Colonic mucosa (tissue), 4 donors: ENCODE measurements at places on chromosomes 2 and 18. TPM values are rescaled to one million over a fixed set of nuclear protein-coding genes. Genes with fewer than 3 reads are reported as not detected.

DNA sequence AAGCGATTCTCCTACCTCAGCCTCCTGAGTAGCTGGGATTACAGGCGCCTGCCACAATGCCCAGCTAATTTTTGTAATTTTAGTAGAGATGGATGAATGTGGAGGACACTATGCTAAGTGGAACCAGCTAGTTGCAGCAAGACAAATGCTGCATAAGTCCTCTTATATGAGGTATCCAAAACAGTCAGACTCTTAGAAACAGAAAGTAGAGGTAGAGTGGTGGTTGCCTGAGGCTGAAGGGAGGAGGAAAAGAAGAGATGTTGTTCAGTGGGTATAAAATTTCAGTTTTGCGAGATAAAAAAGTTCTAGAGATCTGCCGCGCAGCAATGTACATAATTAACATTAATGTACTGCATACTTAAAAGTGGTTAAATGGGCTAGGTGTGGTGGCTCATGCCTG lies 145.3 kb upstream of the SPRED2 start:
- no peak for DNase-seq
- H3K27ac ChIP-seq = no peak overlapping the region
- H3K36me3 ChIP-seq = no peaks in the 10 kb centered on the region
- no peak overlapping the region for H3K4me3 ChIP-seq
- no peaks in the 10 kb centered on the region for H3K27me3 ChIP-seq
- no peaks in the 10 kb centered on the region for H3K4me1 ChIP-seq

GRCh38 chr2:199973703-199974102 lies 18.3 kb downstream of the MAIP1 start:
- H3K4me1 ChIP-seq = no peaks in the 10 kb centered on the region
- no peaks in the 10 kb centered on the region for H3K27me3 ChIP-seq

DNA sequence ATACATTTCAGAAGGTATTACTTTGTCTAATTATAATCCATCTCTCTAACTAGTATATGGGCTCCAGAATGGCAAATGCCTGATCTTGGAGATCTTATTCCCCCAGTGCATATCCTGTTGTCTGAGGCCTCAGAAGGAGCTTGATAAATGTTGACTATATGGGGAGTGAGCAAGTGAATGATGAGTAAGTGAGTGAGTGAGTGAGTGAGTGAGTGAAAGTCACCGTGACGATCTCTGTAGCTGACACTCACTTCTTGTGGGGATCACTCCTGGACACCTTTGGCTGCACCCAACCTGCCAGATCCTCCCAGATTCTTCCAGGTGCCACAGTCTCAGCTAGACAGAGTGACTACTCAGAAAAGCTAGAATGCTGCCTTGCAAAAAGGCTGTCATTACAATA lies 2.8 kb downstream of the XDH start:
- no peaks in the 10 kb centered on the region for H3K4me1 ChIP-seq
- no peaks in the 10 kb centered on the region for H3K36me3 ChIP-seq
- H3K27ac ChIP-seq = no peak overlapping the region
- DNase-seq = no peak
- no peak overlapping the region for H3K4me3 ChIP-seq

DNA sequence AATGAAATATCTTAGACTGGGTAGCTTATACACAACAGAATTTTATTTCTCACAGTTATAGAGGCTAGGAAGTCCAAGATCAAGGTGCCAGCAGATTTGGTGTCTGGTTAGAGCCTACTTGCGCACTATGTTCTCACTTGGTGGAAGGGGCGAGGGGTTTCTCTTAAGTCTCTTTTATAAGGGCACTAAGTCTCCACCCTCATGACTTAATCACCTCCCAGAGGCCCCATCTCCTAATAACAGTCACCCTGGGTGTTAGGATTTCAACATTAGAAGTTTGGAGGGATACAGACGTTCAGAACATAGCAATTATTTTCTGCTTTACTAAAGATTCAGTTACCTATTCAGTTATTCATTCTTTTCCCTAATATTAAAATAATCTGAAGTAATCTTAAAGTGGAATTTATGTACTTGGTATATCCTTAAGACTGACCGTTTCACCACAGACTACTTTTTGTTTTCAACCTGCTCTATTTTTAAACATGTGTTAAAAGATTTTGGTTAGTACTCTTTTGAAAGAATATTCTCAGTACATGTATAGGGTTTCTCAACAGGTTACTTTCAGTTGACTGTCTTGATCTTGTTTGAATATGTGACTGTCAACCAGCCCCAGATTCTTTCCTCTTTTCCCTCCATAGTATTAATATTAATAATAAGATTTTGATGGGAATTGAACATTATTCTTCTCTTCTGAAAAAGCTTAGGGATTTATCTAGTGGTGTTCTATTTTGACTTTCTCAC lies 130.0 kb downstream of the TAF4B start:
- DNase-seq = no peak
- no peak overlapping the region for H3K27ac ChIP-seq
- no peaks in the 10 kb centered on the region for H3K36me3 ChIP-seq
- H3K4me1 ChIP-seq = no peaks in the 10 kb centered on the region

GRCh38 chr2:39188960-39189494 lies 54.7 kb downstream of the CDKL4 start:
- H3K4me3 ChIP-seq = no peak overlapping the region
- no peaks in the 10 kb centered on the region for H3K4me1 ChIP-seq
- no peak overlapping the region for H3K27ac ChIP-seq
- DNase-seq = no peak
- no peaks in the 10 kb centered on the region for H3K27me3 ChIP-seq
- no peaks in the 10 kb centered on the region for H3K36me3 ChIP-seq

DNA sequence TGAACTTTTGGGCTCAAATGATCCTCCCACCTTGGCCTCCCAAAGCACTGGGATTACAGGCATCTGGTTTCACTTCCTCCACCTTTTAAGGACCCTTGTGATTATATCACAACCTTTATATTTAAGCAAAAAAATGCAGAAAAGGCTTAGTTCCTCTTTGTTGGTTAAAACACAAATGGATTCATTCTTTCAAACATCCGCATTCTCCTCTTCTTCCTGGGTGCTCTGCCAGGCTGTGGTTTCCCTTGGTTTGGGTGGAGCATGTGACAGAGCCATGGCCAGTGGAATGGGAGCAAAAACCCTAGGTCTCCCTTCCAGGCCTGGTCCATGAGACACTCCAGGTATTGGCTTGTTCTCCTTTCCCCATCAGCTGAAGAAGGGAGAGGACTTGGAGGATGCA lies 9.9 kb upstream of the SLC66A3 start:
- H3K36me3 ChIP-seq = no peaks in the 10 kb centered on the region
- DNase-seq = no peak
- no peak overlapping the region for H3K4me3 ChIP-seq

Gene GCG
- total RNA-seq = 55.8 TPM

Gene MC5R
- total RNA-seq = not detected

Gene IL18RAP
- 0.42 TPM for total RNA-seq
